Thoracic aorta (tissue), 2 donors: ENCODE measurements at places on chromosomes 2 and 18. TPM values are rescaled to one million over a fixed set of nuclear protein-coding genes. Genes with fewer than 3 reads are reported as not detected.
A peak's percentile ranks its signal among the peaks of the same experiment; 100 is the strongest.

- no peak for DNase-seq
- no peaks in the 10 kb centered on the region for H3K4me1 ChIP-seq
- no peak overlapping the region for H3K27ac ChIP-seq
These were observed 243.0 kb downstream of the MBD5 start for GRCh38 chr2:148263890-148264289.

DNA sequence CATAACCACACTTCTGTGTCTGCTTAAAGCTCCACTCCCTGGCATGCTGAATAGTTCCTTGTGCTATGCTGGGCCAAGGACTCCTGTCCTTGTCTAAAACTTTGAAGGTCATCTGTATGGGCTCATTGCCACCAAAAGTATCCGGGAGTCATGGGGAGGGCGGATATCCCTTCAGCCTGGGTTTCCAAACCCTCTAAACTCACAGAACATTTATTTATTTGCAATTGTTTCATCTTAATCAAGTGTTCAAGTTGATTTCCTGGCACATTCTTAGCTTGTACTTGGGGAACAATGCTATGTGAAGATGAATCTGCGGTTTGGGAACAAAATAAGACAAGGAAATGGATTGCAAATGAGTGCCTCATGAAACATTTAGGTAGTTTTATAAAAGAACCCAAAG, 1.8 kb downstream of the NOSTRIN start:
- no peak overlapping the region for H3K4me3 ChIP-seq
- no peaks in the 10 kb centered on the region for H3K36me3 ChIP-seq
- DNase-seq, result no peak
- no peaks in the 10 kb centered on the region for H3K27me3 ChIP-seq
- no peaks in the 10 kb centered on the region for H3K4me1 ChIP-seq

SNTG2 gene
- total RNA-seq, result 8.9 TPM

CDKL4 gene
- not detected for total RNA-seq

DNA sequence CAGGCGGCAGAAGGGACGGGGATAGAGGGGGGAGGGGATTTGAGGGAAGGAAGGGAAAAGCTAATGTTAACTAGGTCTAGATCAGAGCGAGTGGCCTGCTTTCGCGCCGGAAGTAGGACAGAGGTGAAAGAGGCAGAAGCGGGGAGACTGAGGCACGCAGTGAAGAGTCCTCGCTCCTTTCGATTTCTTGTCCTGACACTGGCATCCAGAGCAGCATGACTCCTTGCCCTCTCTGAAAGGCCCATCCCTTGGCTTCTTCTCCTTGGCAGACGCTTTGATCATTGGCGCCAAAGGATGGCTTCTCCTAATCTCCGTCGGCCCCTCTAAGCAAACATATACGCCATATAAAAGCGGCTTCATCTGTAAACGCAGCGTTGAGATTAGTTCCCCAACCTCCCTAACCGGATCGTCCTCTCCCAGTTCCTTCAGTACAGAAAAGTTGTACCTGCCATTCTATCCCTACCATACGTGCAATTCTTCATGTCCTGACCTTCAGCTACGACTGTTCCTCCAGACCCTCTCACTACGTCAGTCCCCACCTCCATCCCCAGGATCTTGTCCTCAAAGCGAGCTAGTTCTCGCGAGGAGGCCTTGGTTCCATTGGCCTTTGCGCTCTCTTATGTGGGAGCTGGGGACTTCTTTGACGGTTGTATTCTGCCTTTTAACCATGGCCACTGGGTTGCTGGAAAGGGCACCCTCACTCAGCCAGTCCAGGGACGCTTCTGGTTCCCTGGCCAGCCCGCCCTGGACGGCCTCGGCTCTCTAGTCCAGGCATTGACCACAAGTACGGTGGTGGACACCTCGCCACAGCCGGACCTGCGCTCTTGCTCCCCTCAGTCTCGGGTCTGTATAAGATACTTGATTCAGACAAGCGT, 857 bp upstream of the NEUROD1 start:
- H3K4me1 ChIP-seq, result peaks cover 14% of the 10 kb centered on the region
- no peaks in the 10 kb centered on the region for H3K36me3 ChIP-seq
- H3K4me3 ChIP-seq, result peak overlapping the region; percentile 30
- H3K27ac ChIP-seq, result no peak overlapping the region

GRCh38 chr2:41878056-41878455, 169.8 kb upstream of the PKDCC start:
- no peaks in the 10 kb centered on the region for H3K36me3 ChIP-seq
- H3K27me3 ChIP-seq, result no peaks in the 10 kb centered on the region
- H3K27ac ChIP-seq, result no peak overlapping the region
